Stimulated activated CD8-positive, alpha-beta memory T cell treated with anti-CD3 and anti-CD28 coated beads, Interleukin-4, amount 100 ng/mL, for 48 hours (primary cell): ENCODE measurements at places on chromosomes 12 and 14.

GRCh38 chr14:94514351-94514750 is 5.1 kb upstream of the SERPINA12 start:
- DNase-seq = no peak

DNA sequence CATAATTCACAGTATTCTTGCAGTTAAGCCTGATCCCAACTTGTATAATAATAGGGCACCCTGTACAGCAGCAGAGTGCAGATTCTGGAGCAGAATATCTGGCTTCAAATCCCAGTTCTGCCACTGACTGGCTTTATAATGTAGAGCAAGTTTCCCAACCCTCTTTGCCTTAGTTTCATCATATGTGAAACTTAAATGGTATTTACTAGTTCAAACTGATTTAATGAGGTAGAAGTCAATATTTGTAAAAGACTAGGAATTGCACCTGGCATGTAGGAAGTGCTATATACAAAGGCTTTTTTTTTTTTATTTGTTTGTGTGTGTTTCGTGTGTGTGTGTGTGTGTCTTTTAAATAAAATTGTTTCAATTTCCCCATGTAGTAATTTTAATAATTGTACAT is 125.9 kb downstream of the CCER1 start:
- no peak for DNase-seq

DNA sequence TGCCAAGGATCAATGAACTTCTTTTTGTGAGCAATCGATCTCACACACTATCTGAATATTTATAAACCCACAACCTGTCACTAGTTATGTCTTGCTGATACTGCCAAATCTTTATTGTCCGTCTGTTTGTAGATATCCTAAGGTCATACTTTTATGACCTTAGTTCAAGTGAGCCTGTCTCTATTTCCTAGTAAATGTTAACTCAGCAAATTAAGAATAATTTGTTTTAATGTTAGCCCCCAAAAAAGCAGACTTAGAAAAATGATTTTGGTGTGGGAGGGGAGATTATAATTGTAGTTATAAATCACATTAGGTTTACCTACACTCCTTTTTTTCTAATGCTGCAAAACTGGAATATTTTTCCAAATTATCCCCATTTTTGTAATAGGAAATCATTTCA is 9.4 kb downstream of the STYK1 start:
- DNase-seq = no peak

DNA sequence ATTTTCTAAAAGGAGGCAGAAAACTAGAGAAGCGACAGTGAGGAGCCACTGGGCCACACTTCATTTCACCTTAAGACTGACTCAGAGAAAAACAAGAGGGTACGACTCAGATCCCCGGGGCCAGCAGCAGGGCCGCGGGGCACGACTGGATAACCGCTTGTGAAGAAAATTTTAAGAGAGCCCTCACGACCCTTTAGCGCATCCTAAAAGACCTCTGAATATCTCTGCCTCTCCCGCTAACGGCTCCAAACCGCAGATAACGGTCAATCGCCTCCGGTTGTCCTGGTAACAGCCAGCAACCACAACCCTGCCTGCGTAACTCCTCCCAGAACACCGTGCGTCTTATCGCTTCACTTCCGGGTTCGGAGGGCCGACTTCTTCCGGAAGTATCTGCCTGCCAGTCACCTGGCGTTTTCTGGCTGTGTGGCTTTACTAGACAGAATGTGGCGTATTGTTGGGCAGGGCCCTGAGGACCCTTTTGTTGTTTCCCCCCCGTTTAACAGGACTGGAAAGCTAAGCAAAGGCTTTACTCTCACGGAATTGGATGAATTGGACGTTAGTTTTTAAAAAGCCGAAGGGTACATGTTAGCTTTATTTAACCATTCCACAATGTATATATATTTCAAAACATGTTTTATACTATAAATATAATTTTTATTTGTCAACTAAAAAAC is 5.4 kb upstream of the ATP23 start:
- peak; percentile 93 for DNase-seq

DNA sequence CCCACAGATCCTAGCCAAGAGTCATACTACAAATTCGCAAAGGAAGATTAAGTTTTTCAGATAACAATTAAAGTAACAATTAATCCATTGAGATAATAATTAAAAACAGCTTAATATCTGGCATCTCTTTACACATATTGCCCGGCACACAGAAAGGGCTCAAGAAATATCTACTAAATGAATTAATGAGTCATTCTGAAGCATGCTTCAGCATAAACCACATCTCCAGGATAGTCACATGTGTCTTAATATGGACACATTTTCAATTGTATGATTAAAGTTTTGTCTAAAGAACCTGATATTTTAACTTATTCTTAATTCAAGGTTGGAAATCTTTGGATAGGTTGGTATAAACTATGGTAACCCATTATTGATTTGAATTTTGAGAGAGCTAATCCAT is 9.6 kb downstream of the ITPR2 start:
- DNase-seq = no peak

DNA sequence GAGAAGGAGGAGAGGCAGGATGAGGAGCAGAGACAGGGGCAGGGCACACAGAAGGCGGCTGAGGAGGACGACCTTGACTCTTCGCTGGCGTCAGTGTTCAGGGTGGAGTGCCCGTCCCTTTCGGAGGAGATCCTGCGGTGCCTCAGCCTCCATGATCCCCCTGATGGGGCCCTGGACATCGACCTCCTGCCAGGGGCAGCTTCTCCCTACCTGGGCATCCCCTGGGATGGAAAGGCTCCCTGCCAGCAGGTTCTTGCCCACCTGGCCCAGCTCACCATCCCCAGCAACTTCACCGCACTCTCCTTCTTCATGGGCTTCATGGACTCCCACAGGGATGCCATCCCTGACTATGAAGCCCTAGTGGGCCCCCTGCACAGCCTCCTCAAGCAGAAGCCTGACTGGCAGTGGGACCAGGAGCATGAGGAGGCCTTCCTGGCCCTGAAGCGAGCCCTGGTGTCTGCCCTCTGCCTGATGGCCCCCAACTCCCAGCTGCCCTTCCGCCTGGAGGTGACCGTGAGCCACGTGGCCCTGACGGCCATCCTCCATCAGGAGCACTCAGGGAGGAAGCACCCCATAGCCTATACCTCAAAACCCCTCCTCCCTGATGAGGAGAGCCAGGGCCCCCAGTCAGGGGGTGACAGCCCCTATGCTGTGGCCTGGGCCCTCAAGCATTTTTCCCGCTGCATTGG is 14.6 kb downstream of the CBLN3 start:
- no peak for DNase-seq

DNA sequence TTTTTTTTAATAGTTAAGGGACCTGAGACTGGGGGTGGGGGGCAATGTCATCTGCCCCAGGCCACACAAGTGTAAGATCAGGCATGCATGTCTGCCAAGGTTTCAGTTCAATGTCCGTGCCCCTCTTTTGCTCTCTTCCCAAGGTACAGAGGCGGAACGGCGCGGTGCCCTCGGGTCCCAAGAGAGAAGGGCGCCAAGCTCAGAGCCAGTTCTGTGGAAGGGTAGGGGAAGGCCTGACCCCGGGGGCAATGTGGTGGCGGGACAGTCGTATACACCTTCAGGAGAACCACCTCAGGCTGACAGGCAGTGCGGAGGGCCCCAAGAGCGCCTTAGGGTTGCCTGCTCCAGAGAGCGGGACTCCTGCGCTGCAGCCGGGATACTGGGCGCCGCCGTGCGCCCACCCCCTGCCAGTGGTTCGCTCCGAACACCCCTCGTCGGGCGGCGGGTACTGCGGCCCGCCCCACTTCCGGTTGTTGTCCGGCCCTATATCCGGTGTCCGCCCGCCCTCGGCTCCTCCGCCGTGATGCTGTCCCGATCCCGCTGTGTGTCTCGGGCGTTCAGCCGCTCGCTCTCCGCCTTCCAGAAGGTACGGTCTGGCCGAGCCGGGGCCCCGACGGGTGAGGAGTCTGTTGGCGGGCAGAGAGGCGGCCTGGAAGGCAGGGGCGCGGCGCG is at the start of gene DLST:
Gene DLST (plus strand): TSS at position 486 of the 672 bp plus-strand sequence. CDS start 38 bp downstream, at position 524.
- peak; percentile 93 for DNase-seq

DNA sequence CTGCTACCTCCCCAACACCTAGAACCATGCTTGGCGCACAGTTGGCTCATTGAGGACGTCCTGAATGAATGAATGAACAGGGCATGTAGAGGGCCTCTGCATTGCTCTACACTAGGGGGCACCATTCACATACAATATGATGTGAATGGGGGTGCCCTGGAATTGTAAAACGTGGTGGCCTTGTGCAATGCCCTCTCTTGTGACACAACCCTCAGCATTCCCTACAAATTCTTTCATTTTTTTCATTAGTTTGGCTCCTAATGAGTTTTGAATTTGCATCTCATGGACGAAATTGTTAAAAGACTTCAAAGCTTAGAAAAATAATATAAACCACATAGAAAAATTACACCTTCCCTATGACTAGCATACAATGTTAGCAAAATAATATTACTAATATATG is 2.3 kb upstream of the DIO2 start:
- peak; percentile 23 for DNase-seq

DNA sequence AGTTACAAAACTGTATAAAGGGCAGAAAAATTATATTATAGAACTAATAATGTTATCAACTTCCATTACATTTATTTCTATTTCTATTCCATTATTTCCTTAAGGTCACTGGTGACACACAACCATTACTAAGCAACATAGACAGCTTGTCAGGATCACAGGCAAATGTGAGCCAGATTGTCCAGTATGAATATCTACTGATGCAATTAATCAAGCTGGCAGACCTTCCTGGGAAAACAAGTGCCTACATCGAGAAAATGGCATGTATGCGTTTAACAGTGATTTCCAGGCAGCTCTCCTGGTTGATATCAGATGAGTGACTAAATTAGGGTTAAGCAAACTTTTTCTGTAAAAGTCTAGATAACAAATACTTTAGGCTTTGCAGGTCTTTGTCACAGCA is 36.9 kb upstream of the TSPAN8 start:
- DNase-seq = no peak

DNA sequence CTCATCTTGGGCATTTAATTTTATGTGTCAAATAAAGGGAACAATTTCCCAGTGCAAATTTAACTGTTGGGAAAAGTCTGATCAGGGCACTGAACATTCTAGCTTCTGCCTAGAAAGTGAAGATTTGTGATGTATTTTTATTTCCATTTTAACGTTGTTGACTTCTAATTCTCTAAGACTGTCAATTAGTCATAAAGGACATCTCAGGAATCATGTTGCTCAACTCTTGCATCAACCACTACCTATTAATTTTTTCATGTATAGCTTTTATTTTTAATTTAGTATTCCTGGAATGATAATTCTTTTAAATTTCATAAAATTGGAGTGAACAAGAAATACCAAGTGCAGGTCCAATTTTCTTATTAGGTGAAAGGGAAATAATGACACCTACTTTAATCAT is 87.9 kb upstream of the METAP2 start:
- DNase-seq = no peak

DNA sequence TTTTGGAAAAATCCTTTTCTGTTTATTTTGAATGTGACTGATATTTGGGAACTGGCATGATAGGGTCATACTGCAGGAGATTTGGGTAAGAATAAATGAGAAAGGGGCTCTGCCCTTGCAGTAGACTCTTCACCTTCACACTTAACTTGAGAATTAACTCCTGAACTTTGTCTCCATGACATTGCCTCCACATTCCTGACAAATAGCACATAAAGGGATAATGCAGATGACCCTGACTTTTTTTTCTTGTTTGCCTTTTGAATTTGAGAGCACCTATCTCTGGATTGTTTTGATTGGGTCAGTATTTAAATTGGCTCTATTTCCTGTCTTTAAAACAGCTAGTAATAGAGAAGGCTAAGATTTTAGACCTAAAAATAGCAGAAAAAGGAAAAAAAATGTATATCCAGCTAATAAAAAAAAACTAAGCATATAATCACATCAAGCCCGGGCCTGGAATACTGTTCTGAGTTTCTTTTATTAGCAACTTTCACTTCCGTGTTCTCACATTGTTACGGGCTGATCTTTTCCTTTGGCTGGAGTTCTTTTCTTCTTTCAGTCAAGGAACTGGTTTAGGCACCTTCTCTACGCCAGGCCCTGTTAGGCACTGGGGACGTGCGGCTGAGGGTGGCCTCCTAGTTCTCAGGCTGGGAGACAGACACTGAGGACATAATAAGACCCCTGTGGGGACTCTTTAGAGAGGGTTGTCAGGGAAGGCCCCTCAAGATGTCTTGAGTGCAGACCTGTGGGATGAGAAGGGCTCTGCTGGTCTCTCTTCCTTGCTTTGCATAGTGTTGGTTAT is 53.1 kb upstream of the GNPNAT1 start:
- DNase-seq = no peak

DNA sequence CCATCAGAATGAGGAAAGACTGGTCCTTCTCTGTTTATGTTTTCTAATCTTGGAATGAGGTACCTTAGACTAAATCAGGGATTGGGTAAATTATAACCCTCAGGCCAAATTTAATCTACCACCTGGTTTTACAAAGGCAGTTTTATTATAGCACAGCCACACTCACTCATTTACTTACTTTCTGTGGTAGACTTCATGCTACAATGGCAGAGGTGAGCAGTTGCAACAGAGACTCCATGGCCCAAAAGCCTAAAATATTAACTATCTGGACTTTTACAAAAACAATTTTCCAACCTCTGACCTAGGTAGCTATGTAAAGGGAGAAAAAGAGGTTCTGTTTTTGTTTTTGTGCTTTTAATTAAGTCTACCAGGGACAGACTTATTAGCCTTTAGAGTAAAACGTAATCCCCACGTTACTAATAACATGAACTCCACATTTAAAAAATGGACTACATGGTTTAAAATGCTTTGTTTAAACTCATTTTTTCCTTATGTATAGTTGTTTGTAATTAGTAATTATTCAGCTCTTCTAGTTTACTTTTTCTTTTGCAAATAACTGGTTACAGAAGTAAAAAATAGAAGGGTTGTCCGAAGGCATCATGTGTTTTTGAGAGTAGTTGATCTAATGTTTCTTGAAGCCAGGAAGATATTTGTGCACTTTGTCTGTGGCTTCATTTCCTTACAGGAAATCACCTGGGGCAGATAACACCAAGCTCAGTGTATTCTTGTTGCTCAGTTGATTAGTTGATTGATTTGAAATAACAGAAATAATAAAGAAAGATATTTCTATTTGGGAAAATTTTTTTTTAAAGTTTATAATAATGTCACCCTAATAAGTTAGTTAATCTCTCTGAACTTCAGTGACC is 57.6 kb upstream of the ATP2B1 start:
- no peak for DNase-seq

GRCh38 chr12:106022568-106023012 is 116.2 kb downstream of the NUAK1 start:
- DNase-seq = no peak

GRCh38 chr12:88600272-88600671 is 20.0 kb upstream of the KITLG start:
- DNase-seq = no peak

GRCh38 chr14:37584211-37585100 is 10.6 kb downstream of the FOXA1 start:
- no peak for DNase-seq

DNA sequence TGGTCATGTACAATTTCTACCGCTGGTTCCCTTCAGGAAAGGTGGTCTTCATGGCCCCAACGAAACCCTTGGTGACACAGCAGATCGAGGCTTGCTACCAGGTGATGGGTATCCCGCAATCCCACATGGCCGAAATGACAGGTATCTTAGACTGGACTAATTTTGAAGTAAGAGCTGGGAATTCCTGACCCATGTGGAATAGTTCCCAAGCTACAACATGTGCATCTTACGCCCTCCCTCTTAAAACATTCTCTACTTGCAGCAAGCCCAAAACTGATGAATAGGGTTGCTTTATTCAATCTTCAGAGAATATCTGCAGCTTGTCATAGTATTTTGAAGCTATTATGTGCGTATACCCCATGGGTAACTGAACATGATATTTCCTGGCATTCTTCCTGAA is 669 bp downstream of the FANCM start:
- DNase-seq = no peak

- peak; percentile 44 for DNase-seq
Measured at GRCh38 chr12:113439606-113440030, 17.4 kb downstream of the SDSL start.
